ENCODE measurements at places on chromosomes 7 and 10.

- peak; percentile 66 for DNase-seq
Observed at GRCh38 chr10:80159166-80159873, 26.8 kb downstream of the PLAC9 start.

DNA sequence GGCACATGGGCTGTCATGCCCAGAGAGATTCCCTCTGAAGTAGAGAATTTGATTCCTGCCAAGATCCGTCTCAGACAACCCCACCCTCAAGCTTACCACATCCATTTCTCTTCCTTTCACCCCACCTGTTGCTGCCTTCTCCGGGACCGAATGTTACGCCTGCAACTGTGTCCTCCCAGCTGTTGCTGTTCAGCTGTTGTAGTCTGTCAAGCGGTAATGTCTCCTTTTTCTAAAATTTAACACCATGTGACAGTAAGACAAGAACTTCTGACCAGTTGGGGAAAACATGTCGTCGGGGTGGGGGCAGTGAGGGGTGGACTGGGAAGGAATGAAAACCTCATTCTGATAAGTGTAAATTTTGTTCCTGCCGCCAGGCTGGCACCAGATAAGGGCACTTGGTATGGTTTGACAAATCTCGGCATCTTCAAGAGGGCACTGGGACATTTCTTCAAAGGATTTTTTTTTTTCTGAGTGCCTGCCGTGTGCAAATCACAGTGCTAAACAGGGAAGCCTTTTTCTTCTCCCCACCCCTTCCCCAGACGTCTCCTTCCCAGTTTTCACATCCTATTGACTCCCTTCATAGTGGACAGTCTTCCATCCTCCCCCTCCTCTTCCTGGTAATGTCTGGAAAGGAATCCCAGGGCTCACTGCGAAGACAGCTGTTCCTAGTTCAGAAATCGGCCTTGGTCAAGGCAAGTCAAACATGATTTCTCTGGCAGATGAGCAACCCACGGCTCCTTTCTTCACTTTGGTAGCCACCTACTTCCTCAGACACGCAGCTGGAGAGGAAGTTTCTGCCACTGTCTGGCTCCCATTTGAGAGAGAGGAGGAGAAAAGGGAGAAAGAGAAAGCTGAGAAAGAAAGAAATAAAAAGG, 5.0 kb upstream of the CELF2 start:
- DNase-seq: no peak

DNA sequence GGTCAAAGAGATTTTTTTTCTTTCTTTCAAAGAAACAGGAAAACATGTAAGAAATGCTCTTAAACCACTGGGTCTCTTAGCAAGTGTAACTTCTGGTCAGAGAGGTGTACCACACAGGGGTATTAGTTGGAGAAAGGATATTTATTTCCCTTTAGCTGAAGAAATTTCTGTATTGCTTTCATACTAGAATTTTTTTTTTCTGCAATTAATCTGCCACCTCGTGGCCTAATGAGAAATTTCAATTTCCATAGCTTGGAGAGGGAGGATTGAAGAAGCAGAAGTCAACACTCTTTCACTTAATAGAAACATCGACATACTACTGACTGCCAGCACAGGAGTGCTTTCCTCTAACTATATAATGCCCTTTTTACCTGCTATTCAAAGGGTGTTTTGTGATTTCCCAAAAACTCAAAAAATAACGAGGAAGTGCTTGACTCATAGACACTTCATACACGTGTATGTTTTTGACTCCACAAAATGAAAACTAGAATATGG, 177.6 kb upstream of the NAMPT start:
- DNase-seq: no peak

DNA sequence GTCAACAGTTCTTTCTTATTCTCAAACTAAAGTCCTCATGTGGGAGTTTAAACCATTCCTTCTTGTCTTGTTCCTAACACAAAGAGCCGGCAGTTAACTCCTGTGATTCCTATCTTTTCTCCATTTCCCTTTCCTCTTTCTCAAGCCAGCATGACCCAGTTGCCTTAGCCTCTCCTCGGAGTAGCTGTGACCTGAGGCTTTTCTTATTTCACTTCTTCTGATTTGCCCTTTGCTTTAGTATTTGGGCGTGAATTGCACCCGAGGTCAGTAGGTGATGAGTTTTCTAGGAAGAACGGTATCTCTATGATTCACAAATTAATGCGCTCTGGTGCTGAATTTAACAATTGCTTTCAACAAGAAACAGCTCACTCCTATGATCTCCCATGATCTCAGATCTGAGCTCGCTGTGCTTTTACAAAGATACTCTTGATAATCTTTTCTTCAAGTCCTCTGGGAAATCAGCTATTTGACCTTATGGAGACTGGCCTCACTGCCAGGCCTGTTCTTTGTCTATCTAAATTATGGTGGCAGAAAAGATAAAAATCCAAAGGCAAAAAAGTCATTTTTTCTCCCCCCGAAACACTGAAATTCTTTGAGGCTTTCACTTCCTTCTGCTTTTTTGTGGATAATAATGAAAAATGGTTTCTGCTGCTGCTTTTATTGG, 184.6 kb downstream of the JCAD start:
- no peak for DNase-seq

DNA sequence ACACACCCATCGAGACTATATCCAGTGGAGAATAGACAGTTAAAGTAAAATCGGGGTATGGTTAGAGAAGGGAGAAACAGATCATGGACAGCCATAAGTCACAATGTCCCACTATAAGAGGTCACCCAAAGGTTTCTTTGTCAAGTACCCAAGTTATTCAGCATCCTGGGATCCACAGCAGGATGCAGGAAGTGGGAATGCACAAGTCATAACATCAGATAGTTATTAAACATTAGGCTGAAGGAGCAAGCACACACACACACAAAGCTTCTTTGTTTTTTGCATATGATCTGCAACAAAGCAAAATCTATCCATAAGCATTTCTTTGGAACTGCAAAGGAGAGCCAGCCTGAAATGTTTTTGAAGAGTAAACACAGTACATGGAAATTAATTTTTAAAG, 111.6 kb downstream of the NOC3L start:
- no peak for DNase-seq

DNA sequence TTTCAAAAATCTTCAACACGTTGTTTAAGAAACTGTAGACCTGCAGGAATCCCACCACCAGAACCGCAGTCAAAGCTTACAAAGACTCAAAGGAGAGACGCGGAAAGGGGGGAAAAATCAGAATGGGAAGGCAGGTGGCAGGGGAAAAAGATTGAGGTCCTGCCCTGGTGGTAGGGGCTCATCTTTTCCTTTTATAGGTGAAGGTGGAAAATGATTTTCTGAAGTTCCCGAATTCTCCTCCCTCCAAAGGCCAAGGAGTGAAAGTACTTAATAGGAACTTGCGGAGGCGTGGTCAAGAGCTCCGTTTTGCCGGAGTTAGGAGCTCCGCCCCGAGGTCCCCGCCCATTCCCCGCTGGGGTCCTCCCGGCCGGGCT, 724 bp downstream of the BBIP1 start:
- no peak for DNase-seq

DNA sequence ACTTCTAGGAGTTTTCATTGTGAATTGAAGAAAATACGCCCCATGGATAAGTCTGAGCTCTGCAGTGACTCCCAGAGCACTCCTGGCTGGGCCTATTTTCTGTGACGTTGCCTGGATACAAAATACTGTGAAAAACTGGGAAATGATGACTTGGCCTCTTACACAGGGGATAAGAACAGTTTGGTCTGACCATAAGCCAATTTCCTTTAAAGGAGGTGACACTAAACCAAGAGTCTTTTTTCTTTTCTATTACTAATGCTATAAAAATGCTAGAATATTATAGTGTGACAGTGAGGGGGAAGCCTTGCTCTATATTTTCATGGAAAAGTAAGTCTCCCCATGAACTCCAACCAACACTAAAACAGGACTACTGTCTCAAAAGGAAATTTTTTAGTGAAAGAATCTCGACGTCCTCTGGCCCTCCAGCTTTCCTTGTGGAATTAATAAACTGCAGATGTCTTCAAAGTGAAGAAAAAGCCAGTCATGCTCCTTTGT, 45.5 kb downstream of the MYOF start:
- DNase-seq: no peak

GRCh38 chr10:89079961-89080360, 89.4 kb downstream of the FAS start:
- no peak for DNase-seq

GRCh38 chr10:60575105-60575504, 185.4 kb upstream of the ANK3 start:
- DNase-seq: no peak

DNA sequence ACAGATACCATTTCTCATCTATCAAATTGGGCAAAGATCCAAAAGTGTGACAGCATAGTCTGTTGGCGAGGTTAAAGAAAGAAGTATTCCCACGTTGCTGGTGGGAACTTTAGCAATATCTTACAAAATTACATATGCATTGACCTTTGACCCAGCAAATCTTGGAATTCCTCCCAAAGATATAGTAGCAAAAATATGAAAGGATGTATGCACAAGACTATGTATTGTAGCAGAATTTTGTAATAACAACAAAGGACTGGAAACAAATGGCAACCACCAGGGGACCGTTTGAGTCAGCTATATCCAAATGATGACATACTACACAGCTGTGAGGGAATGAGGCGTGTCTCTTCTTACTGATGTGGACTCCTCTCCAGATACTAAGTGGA, 50.2 kb downstream of the KCNH2 start:
- no peak for DNase-seq

DNA sequence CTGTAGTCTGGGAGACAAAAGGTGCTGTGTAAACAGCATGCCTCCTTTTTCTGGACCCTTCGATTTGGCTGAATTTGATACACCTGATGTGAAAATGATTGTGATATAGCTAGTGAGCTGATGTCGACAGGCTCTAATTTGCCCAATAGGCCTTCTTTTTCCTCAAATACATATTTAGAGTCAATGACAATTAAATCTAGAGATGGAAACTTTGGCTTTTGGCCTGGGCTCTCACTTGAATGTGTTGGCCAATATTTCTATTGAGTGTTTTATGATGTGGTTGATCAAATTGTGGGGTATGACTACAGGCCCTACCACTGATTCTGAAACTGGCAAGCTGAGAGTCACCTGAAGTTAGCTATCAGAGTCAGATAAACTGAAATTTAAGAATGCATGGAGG, 151.8 kb upstream of the MEOX2 start:
- no peak for DNase-seq

DNA sequence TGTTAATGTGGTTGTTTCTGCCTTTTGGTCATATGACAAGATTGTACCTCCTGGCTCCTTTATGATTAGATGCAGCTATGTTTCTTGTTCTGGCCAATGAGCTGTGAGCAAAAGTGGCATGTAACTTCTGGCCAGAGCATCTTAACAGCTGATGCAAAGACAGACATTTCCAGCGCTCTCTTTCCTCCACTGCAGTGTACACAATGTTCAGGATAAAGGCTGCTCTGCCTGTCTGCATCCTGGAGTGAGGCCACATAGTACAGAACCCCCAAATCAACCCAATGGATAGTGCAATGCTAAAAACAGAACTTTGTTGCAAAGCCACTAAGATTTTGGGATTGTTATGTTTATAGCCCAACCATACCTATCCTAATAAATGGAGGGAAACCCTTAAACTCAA, 17.9 kb downstream of the EPC1 start:
- no peak for DNase-seq

- DNase-seq: no peak
Observed at GRCh38 chr10:84263716-84264115, 18.9 kb downstream of the RGR start.

GRCh38 chr10:78811174-78811573, 257.6 kb upstream of the ZMIZ1 start:
- DNase-seq: no peak

- no peak for DNase-seq
Observed at GRCh38 chr10:122161795-122162194, 109.3 kb upstream of the BTBD16 start.

GRCh38 chr10:34824870-34825269, 9.8 kb upstream of the PARD3 start:
- no peak for DNase-seq

All from chondrocyte (in vitro differentiated cells).